ENCODE measurements at places on chromosomes 3 and 15. TPM values are rescaled to one million over a fixed set of nuclear protein-coding genes. Genes with fewer than 3 reads are reported as not detected.

The ZWILCH gene
- polyA plus RNA-seq = 15.9 TPM

The GCNT3 gene
- polyA plus RNA-seq = not detected

The RYR3 gene
- polyA plus RNA-seq = 0.86 TPM

The MNS1 gene
- polyA plus RNA-seq = not detected

The PRSS50 gene
- polyA plus RNA-seq = not detected

The CTXN2 gene
- not detected for polyA plus RNA-seq

The GOLGA6L10 gene
- polyA plus RNA-seq = not detected

DNA sequence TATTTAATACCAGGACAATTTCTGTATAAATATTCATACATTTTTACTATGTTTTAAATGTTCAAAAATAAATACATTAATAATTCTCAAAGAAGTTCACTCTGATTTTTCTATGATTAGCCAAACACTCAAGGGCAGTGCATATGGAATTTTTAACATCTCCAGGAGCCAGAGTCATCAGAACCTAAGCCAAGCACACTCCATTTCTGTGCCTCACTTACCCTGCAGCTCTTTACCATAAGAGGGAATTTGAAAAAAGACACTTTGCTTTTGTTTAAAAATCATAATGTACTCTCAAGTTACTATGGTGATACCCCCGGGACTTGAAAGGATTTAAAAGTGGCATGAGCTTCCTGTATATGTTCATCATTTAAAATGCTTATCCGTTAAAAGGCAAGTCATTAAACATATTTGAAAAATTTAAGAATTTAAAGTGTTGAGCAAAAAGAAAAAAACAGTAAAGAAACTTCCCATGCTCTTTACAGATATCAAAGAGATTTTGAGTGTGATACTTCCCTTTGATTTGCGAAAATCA is 747.4 kb upstream of the NECTIN3 start:
- no peak for DNase-seq

GRCh38 chr3:155488671-155489070 is 195.2 kb upstream of the STRIT1 start:
- DNase-seq = no peak

GRCh38 chr3:52811452-52812011 is 16.9 kb downstream of the ITIH3 start:
- DNase-seq = no peak

GRCh38 chr15:73305331-73306211 is 63.2 kb downstream of the HCN4 start:
- DNase-seq = no peak

- no peak for DNase-seq
These were observed 245.3 kb upstream of the NSMCE3 start for GRCh38 chr15:29514926-29515325.

DNA sequence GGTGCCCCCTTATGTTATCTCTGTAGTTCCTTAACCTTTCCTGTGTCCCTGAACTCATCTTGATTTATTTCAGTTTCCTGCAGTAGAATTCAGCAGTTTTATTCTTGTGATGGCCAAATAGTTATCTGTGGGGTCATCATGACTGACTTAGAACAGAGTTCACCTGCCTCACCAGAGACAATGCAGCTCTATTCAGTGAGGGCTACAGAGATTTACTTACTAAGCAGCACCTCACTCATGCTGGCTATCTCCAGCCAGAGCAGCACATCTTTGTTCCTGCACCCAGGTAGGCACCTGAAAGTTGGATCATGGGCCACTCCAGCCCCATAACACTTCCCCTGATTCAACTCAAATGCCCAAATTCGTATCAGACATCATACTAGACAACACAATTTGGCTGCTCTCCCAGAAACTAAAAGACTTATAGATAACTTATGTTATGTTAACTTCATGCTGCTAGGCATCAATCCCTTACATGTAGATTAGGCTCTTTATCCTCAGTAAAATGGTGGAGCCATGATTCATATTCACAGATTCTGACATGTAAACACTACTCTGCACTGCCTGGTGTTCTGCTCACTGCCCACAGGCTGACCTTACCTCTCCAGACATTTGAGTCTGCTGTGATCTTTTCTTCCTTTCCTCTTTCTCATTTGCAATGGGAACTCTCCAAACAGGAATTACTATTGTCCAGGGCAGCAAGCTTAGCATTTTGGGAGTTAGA is 9.3 kb upstream of the GOLGB1 start:
- DNase-seq = no peak

DNA sequence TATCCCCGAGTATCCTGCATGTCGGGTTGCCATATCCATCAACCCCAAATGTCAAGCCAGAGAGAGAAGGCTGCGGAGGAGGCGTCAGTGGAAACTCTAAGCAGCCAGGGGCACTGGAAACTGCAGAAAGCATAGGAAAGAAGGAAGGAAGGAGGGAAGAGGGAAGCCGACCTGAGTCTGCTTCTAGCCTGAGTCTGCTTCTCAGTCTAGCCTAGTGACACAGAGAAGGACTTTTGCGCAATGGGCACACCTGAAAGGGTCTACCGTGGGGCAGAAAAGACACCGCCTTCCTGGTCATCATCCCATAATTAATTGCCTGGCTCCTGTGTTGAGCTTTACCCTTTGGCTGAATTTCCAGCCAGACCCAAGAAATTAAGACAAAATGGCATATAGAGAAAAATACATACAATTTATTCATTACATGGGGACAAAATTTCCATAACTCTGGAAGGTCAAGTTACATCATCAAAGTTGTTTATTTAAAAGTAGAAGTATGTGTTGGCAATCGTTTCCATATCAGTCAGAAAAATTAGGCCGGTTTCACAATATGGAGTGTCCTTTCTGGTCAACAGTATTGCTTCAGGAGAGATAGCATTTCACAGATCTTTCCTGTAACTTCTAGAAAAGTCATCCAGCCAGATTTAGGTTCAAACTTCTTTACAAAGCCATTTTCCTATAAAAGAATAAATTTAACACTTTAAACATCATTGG is 10.3 kb downstream of the BCL2A1 start:
- DNase-seq = no peak

DNA sequence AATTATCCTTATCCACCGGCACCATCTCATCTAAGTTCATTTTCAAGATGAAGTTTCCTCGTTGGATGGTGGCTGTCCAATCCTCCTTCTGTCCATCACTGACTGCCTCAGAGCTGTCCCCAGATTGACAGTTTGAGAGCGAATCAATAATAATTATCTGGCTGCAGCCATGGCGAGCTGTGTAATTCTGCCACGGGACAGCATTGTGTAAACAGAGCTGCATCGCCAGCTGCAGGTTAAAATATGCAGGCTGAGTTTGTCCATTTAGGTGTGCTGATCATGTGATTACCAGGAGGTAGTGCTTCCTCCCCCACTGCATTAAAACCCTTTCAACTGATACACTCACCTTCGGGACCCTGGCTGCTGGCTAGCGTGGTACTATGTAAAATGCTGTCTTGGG is 461.9 kb upstream of the ONECUT1 start:
- DNase-seq = no peak

GRCh38 chr15:58241872-58242271 is 103.7 kb downstream of the AQP9 start:
- no peak for DNase-seq

GRCh38 chr3:57691411-57692132 is 1.3 kb downstream of the DENND6A start:
- no peak for DNase-seq

DNA sequence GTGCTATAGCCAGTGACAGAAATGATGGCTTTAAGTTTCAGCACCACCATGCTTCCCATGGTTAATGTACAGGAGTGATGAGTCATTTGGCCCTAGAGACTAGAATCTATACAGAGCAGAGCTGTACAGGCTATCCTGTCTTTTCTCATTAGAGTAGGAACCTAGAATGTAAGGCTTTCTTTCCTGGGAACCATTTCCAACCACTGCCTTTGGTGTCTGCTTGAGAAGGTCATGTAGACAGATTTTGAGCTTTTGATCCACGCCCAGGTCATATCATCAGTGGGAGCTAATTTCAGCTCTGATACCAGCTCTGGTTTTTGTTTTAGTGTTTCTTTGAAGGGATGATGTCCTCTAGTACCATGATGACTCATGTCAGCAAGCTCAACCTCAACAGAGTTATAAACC is 543.1 kb downstream of the NTRK3 start:
- no peak for DNase-seq

DNA sequence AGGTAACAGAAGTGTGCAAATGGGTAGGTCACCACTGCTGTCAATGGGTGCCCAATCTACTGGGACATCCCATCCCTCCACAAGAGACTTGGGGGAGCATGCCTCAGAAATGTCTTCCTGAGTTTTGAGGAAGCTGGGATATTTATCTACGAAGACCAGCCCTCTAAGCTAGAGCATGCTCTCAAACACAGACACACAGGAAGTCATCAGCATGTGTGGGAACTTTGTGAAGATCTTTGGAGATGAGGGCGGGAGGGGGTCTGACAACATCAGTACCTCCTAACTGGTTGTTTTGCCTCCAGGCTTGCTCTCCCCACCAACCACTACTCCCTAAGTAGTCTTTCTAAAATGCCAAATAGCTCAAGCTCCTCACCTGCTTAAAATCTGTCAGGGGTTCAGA is 3.5 kb upstream of the MEF2A start:
- DNase-seq = no peak

GRCh38 chr15:67300266-67301025 is 45.9 kb downstream of the IQCH start:
- no peak for DNase-seq

GRCh38 chr3:46353647-46354410 is at the start of gene CCR2:
TSS of gene CCR2 (plus strand) at chr3:46354111. CDS start at chr3:46357528, 3,417 bp downstream.
- no peak for DNase-seq

DNA sequence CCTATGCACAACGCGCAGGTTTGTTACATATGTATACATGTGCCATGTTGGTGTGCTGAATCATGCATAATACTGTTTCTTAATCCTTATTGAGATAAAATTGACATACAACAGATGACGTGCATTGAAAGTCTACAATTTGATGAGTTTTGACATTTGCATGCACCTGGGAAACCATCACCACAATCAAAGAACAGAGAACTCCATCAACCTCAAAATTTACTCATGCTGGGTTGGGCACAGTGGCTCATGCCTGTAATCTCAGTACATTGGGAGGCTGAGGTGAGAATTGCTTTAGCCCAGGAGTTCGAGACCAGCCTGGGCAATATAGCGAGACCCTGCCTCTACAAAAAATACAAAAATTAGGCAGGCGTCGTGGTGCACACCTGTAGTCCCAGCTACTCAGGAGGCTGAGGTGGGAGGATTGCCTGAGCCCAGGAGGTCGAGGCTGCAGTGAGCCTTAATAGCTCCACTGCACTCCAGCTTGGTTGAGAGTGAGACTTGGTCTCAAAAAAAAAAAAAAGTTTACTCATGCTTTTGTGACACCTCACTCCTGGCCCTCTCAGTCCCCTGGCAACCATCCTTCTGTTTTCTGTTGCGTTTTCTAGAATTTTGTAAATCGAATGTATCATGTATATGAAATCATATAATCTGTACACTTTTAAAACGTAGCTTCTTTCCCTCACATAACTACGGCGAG is 56.6 kb downstream of the BHLHE40 start:
- DNase-seq = peak; percentile 36

DNA sequence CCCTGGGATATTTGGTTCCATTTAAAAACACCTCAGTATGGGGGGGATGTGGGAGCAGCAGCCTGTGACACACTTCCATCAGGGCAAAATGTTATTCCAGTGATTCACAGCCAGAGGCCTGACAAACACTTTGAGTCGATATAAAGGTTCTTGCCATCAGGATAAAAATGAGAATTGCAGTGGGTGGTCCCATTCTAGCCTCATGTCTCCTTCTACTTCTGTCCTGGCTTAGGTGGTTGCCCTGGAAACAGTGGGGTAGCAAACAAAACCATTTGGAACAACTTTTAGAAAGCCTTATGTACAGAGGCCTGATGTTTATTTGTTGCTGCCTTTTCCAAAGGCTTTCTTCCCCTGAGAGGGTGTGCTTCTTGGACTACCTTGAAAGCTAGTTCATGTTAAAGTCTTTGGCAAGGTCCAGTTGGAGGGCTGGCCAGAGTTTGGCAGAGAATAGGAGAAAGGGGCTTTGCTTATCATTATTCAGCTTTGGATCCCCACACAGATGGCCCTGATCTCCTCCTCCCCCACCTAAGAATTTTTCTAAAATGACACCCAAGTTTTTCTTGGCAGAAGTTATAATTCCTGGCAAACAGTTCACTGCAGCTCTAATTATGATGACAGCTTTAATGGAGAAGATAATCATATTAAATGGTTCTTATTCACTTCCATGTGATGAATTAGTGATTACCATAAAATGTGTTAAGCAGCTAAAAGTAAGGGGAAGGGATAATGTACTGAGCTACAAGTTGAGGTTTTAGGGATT is 84.2 kb upstream of the ZNF280D start:
- no peak for DNase-seq

- DNase-seq = no peak
These were observed 33.2 kb upstream of the LEKR1 start for GRCh38 chr3:156792945-156793344.

DNA sequence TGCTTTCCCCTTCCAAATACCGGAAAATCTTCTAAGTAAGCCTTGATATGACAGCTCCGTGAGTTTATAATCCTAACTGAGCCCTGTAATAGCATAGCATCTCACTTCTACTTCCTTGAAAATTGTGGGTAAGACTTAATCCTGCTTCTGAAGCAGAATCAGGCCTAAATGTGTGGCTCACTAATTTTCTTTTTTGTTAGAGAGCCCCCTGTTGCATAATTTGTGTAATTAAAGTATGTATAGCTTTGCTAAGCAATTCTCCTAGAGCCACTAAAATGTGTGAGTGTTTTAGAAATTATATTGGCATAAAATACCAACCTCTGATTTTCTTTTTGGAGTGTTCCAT is 304.4 kb downstream of the FGF12 start:
- no peak for DNase-seq

DNA sequence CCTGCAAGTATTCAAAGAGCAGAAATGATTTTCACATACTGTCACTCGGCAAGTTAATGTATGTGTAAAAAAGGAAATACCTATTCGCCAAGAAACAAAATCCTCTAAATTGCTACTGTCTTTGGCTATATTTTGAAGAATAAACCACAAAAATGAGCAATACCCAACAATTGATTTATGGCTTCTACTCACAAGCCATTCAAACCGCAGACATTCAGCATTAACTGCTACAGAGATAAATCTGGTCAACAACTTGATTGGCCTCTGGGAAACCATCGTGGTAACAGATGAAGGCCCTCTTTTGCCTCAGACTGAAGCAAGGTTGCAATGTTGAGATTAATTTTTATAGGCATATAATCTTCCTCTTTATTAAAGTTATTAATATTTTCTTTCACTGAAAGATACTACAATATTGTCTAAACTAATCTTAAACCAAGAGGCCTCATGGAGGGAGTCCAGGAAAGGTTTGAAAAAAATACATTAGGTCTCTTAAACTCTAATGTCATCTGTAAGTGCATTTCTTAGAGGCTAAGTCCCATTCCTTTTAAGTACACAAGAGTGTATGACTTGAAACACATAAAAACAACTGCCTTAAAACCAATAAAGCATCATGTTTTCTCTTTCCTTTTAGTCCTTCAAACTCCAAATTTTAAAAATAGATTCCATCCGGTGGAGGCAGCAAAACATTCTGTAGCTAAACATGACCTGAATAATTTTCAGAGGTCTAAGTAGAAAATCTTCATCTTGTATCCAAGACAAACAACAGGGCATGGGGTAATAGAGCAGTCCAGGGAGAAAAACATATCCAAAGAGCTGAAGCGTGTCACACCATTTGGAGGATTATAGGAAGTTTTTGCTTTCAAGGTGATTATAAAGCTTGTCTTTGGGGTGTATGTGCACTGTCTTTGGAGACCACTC is 162.4 kb upstream of the TGFBR2 start:
- no peak for DNase-seq

GRCh38 chr3:179811321-179812095 is 158.7 kb downstream of the USP13 start:
- DNase-seq = no peak
